ENCODE measurements at places on chromosomes 7 and 10.

DNA sequence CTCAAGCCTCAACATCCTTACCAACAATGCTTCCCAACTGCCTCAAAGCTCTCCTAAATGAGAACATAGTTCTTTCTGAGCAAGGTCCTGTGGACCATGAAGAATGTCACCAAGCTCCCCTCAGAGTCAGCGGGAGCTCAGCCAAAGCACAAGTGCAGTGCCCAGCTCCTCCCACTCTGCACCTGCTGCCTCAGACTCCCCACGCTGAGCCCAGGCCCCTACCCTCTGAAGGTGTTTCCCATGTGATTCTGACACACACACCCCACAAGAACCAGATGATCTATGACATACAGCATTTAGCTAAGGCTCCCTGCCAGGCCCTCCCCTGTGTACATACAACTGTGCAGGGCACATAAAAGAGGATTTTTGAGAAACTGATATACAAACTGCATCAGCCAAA lies 19.2 kb downstream of the ERCC6 start:
- DNase-seq, result no peak

GRCh38 chr7:30181736-30182522 lies 47.1 kb downstream of the MTURN start:
- DNase-seq, result no peak

- DNase-seq, result no peak
Observed at GRCh38 chr7:84009051-84009450, 185.5 kb downstream of the SEMA3A start.

GRCh38 chr10:29486433-29486832 lies 148.3 kb downstream of the SVIL start:
- no peak for DNase-seq

DNA sequence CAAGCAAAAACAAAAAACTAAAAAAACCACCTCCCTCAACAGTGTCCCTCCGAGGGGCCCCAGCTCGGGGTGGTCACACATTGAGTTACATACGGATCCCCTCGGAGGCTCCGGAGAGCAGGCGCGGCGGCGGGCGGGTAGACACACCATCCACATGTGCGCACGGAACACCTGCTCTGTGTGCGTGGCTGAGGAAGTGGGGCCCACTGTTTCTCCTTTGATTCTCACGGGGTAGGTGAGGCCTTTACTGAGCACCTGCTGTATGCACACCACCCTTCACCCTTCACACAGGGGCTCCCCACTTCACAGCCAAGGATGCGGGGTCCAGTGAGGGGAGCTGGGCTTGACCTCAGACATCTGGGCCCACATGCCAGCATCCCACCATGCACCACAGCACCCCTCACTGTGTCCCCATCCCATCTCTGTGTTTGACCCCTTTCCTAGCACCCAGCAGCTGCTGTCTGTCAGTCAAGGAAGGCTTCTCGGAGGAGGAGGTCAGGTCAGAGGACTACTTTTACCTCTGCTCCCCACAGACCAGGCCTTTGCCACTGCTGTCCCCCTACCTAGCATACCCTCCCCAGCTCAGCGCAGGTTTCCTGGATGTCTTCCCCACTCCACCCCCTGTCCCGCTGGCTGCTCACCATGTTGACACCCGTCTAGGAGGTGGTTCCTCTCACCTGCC lies 71.1 kb downstream of the MICALL2 start:
- no peak for DNase-seq

DNA sequence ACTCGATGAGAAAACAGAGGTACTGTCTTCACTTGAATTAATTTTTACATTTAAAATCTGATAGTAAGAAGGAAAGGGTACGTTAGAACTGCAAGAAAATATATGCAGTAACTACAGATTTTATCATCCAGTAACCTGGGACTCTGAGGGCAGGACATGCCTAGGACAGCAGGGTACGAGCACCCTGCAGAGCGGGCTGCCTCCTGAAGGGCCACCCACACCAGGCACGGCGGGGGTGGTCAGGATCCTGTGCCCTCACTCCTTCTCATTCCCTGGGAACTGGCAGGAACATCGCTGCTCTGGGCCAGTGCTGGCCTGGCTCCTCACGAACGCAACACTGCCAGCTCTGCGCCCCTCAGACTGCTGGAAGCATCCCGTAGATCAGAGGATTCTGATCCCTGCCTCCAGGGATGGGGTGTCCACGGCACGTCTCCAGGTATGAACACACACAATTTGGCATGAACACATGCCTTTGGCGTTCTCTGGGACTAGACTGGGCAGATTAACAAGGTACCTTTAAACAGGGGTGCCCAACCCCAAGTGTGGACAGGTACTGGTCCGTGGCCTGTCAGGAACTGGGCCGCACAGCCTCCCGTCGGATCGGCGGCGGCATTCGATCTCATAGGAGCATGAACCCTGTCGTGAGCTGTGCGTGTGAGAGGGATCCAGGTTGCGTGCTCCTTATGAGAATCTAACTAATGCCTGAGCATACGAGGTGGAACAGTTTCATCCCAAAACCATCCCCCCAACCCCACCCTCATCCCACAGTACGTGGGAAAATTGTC lies 99.3 kb upstream of the FAM20C start:
- no peak for DNase-seq

DNA sequence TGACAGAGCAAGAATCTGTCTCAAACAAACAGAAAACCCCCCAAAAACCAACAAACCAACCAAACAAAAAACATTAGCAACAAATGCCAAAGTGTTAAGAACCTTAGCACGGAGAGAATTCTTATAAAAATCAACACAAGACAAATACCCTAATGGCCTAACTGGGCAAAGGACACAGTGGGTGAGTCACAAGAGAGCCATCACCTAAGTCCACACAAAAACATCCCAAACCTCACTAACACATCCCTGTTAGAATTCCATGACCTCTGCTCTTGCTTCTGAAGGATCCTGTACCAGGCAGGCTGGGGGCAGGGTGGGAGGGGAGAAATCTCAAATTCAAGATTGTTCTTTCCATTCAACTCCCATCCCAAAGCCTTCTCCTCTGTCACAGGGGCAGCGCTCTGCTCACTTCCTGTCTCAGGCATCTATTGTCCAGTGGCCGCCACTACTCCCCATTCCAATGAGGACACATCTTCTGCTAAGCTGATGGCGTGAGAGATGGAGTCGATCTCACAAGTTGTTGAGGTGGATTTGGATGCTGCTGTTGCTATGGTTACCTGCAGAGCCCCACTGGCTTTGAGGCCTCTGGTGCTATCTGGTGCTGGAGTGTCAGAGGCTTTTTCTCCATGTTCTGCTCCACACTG lies 9.2 kb downstream of the IL15RA start:
- DNase-seq, result no peak

DNA sequence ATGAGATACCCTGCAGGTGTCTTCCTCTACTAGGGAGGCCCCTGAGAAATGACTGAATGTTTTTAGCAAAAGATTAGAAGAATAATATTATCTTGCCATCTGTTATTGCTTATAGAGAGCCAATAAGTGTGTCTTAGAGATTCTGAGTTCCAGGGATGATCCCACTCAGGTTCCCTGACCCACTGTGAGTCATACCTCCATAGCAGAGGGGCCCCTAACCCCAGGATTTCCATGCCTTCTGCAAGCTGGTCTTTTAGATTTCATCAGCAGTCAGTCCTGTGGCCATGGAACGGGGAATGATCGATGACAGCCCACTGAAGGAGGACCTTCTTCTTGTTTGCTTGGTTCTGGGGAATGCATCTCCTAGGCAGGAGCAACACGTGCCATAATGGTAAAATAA lies 333.4 kb downstream of the KCNMA1 start:
- no peak for DNase-seq

DNA sequence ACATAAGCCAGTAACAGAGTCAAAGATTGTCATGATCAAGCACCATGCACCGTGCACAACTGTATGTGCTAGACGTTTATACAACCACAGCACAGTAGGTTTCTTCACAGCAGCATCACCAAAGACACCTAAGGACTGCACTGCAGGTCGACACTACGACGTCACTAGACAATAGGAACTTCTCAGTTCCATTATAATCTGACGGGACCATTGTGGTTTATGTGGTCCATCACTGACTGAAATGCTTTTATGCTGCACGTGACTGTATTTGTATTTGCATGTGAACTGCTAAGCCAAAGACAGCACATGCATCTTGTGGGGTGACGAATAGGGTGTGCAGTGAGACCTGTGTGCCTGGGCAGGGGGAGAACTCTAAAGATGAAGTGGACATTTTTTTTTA lies 164.9 kb downstream of the PARD3 start:
- no peak for DNase-seq

- DNase-seq, result no peak
Observed at GRCh38 chr7:15334536-15335263, 227.1 kb downstream of the AGMO start.
